ENCODE measurements at places on chromosomes 6 and 20.

DNA sequence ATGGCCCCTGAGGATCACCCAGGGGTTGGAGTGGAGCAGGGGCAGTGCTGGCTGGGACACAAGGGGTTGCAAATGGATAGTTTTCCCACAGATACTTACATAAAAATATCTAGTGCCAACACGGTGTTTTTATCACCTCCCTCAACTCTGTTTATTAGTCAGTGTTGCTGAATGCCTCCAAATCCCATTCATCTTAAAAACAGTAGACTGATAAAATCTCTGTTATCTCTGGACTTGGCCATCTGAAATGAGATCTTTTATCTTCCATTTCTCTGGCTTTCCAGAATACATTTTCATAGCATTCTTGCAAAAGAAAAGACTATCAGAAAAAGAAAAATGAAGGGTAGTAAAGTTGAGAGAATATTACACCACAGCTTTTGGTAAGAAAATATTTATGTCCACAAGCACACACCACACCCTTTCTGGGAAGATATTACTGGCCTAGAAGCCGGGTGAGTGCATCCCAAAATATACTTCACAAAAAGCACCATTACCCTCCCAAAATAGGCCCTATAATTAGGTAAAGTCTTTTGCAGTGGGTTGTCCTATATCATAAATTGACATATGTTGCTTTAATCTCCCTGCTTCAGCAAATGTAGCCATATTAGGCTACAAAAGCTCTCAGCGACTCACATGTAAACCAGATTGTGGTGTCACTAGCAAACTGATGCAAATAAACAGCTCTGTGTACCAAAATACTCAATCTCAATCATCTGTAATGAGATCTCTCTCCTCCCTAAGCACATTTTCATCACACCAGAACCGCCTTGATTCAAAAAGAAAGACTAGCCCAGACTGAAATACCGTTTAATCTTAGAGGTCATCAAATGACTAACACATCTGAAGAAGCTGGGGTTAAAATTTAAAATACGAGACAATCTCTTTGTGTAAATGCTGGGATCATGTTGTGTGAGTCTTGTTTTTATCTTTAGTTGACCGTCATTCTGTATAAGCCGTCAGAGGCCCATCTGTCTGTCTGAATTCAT lies 96.7 kb downstream of the FYN start:
- no peak for DNase-seq

DNA sequence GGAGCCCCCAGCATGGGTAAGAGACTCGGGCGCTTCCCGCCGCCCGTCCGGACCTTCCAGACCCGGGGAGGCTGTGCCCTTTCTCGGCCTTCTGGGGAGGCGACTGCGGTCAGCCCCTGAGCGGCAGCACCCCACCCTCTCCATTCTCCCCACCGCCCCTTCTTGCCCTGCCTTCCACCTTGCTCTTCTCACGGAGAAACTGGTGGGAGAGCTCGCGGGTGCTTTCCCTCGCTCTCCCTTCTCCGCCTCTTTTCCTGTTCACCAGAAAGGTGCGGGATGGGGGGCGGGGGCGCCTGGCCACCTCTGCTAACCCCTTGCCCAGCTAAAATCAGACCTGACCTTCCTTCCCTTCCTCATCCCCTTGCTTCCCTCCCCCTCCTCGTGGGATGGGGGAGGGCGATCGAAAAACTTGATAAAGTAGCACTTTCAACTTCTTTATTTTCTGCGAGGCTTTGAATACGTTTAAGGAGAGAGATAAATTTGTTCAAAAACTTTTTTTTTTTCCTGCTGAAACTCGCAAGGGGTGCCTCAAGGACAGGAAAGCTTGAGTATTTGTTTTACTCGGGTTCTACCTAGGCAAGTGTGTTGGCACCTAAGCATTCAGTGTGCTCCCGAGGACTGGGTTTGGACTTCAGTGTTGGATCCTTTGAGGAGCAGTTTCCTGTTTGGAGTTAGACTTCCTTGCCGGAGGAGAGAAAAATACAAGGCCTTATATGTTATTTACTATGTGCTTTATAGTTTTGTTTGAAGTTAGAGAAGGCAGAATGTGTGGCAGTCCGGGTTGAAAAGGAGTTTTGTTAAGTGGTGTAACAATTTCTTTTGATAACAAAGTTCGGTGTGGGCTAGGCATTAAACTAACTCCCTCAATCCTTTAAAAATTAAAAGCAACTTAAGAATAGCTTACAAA lies 897 bp downstream of the CD2AP start:
- DNase-seq: no peak

DNA sequence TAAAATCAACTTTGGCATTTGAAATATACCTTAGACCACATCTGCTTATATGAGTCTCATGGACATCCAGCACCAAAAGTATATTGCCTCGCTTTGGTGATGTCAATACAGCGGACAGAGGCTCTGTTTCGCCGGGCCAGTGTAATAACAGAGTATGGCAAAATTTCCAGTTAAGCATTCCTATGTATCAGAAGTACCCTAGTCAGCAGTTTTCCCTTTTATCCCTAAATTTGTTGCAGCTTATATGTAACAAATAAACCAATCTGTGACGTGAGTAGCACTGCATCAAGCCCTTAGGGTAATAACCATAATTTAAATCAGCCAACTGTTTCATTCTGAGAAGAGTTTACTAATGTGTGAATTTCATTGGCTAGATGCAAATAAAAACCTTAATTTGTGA lies 585.5 kb upstream of the ADGRB3 start:
- DNase-seq: no peak

- DNase-seq: no peak
These were observed 245.8 kb downstream of the PKHD1 start for GRCh38 chr6:51841626-51842025.

DNA sequence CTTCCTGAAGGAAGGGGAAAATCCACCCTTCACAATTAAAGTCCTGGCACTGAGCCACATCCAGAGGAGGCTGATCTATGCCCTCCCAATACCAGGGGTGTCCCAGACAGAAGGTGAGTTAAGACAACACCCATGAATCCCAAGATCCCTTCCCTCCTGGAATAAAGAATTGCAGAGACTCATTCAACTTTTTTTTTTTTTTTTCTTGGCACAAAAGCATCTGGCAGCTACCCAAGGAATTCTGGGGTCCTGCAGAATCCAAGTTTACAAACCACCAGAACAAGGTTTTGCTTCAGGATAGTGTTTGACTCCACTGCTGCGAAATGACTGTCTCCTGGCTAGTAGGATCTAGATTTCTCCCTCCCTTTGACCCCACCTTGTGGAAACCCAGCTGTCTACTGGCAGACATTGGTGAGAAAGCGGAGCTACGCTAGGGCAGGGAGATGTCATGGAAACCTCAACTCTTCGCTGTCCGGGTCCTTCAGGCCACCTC lies 37.4 kb downstream of the JAG1 start:
- no peak for DNase-seq

- DNase-seq: no peak
These were observed 46.1 kb upstream of the JAG1 start for GRCh38 chr20:10719740-10720385.

- DNase-seq: peak; percentile 38
These were observed 38.4 kb downstream of the RREB1 start for GRCh38 chr6:7145885-7146828.

DNA sequence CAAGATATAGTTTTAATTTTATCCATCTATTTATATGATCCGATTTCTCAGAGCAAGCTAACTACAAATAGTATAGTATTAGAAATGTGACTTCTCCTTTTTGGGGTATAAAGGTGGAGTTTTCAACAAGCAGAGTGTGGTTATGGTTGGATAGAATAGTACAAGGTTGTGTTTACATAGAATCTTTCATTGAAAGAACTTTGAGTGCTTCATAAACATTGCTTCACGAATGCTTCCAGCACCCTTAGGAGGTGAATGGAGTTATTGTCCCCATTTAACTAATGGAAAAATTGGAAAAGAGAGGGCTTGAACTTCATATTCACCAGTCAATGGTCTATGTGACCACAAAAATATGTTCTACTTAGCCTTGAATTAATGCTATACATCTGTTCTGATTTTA lies 134.1 kb upstream of the CITED2 start:
- no peak for DNase-seq

DNA sequence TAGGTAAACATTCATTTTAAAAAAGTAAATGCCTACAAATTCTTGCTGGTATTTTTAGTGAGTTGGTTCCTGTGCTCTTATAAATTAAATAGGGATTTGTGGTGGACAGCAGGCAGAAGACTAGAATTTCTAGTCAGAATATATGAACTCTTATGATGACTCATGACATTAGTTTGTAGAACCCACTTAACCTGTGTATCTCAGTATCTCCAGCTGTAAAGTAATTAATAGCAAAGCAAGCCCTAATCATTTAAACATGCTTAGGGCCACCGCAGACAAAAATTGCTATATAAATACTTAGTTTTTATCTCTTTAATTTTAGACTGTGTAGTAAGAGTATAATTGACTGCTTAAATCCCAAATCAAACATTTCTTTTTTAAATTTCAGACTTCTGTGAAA lies 2.4 kb downstream of the FAM135A start:
- DNase-seq: no peak

DNA sequence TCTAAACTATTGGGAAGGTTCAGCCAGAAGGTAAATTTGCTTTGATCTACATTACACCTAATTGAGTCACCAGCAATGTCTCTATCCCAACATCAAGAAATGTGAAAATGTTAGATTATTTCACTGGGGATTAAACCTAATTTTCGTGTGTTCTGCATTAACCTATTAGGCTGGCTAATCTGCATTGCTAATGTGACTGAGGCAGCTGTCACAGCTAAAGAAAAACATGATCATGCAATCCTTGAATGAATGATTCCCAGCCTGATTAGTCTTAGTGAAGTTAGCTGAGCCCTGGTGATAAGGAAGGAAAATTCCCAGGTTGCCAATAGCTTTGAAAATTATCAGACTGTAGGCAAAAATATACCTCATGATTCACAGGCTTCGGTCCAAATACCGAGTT lies 135.3 kb downstream of the LINC00237 start:
- no peak for DNase-seq

DNA sequence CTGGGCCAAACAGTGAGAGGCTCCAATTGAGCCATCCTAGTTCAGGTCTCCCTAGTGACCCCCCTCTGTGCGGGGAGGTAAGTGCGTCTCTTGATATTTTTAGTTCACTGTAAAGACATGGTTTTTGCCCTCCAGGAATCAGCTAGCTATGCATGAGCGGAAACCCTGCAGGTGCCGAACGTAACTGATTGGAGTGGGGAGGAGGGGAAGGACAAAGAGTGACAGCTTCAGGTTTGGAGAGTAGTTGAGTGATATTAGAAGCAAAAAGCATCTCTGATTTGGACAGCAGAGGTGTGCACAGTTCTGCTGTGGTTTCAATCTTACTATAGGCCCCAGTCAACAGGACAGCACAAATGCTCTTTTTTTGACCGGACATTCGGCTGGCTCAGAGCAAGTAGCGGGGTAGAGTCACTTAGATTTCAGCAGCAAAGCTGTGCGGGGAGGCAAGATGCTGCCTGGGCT lies 31.8 kb downstream of the TBC1D7 start:
- DNase-seq: no peak

- DNase-seq: no peak
These were observed 65.1 kb upstream of the ADGRG6 start for GRCh38 chr6:142236691-142237090.

DNA sequence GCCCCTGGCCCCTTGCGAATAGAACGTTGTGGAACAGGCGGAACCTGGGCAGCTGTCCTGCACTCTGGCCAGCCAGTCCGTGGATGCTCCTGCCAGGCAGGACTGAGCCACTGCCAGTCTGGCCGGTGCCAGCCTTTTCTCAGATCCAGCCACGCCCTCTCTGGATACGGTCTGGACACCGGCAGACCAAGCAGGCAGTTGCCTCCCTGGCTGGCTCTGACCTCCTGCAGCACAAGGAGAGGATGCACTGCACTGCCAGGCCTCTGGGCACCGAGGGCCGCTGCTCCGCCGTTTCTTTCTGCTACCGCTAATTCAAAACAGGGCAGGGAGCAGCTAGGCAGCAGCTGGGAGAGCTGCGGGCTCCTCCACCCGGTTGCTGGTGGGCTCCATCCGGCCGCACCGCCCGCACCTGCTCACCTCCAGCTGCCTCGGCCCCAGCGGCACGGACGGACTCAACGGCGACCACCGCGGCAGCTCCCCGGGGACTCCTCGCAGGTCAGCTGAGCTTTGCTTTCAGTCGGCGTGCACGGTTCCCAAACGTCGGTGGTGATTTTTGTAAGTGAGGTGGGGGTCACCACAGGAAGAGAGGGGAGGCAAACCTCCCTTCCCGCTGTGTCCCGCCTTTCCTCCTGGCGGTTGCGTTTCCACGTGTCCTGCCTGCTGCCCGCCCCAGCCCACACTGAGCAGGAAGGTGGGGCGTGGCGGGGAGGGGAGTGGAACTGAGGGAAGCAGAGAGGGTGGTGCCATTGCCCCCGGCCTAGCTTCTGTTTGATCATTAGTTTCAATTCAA lies 30.3 kb upstream of the AFDN start:
- DNase-seq: no peak

- DNase-seq: no peak
These were observed 16.7 kb downstream of the CALHM5 start for GRCh38 chr6:116528133-116528532.

GRCh38 chr6:137878029-137878428 lies 11.0 kb downstream of the TNFAIP3 start:
- DNase-seq: no peak

- no peak for DNase-seq
These were observed 159.9 kb upstream of the TOP1 start for GRCh38 chr20:40868551-40869217.

- DNase-seq: no peak
These were observed 102.2 kb downstream of the SOD2 start for GRCh38 chr6:159590835-159591234.

- no peak for DNase-seq
These were observed 79.9 kb downstream of the TOX2 start for GRCh38 chr20:43994486-43995100.

DNA sequence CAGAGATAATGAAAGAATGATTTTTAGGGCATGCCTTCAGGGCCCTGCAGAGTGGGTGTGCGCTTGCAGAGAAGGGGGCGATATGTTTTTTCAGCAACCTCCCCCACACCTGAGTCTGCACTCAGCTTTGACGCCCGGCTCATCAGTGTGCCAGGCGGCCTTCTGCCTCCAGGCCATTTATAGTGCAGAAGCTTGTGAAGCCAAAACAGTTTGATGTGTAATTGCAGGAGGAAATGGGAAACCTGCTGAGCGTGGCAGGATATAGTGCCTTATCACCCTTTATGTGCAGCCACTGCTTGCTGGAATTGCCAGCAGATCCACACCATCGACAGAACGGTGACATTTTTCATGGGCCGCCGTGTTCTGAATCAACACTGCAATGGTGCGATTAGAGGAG lies 178.2 kb downstream of the CDH4 start:
- no peak for DNase-seq

- no peak for DNase-seq
These were observed 331.8 kb downstream of the PRL start for GRCh38 chr6:21965016-21965415.

- DNase-seq: no peak
These were observed 501.8 kb downstream of the HACE1 start for GRCh38 chr6:104357928-104358327.

DNA sequence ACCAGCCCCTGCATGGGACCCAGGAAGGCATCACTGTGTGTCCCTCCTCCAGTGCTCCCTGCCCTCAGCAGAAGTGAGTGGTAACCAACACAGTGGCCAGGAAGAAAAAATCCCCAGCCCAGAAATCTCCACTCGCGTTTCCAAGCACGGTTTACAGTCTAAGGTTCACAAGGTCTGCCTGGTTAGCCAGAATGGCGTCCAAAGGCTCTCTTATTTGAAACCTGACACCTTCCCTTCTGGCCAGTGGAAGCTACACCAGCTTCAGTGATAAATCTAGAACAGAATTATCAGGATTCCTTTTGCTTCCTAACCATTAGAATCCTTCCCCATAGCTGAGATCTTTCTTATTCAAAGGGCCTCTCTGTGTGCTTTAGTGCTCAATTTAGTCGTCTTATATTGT lies 9.2 kb downstream of the LY86 start:
- no peak for DNase-seq

GRCh38 chr20:23337312-23337711 lies 13.3 kb upstream of the NXT1 start:
- no peak for DNase-seq

Measured in GM20000 (cell line).